ENCODE measurements at places on chromosomes 3 and 15.

DNA sequence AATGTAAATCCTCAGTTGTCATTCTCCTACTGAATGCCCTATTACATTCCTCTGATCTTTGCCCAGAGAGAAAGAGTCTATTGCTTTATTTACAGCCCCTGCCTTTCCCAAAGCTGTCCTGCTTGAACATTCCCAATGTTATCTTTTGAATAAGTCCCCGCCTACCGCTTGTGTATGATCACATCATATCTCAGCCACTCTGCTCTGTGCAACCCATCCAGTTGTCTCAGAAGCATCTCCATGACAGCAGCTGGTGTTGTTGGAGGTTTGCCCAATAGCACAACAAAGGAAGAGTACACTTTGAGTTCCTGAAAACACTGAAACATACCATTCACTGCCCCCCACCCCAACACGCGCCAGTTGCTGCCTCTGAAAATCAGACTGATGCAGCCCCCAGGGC lies 22.0 kb upstream of the FAM3D start:
- DNase-seq = no peak

GRCh38 chr15:72141171-72142084 lies 23.2 kb downstream of the SENP8 start:
- no peak for DNase-seq

GRCh38 chr3:123499322-123499721 lies 50.4 kb upstream of the ADCY5 start:
- no peak for DNase-seq

- DNase-seq = no peak
These were observed 596 bp upstream of the SGO1 start for GRCh38 chr3:20186600-20187004.

- DNase-seq = no peak
These were observed 9.5 kb upstream of the IL12A start for GRCh38 chr3:159978918-159979703.

DNA sequence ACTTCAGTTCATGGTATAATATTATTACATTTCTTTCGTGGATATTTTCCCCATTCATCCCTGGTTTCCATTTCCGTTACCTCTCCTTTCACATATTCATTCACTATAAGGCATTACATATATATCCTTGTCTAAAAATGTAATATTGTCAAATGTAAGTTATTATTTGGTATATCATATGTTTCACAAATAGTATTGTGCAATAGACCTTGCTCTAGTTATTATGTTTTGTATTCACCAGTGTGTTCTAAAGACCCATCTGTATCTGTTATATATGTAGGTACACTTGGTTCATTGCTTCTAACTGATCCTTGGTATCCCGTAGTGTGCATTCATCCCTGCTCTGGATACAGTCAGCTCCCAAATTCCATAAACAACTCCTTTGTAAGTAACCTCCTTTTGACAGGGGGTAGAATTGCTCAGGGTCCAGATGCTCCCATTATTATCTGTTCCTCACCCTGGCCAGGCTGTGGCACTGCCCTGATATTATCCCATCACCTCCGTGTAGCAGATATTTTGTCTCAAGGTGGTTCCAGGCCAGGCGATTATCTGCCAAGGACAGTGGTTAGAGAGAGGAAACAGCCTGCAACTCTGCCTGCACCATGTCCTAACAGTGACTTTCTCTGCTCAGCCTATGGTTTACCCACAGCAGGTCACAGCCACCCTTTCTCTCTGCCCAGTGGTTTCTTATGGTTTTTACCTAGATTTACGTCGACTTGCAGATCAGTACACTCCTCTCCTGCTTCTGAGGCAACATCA lies 29.2 kb downstream of the PAQR9 start:
- DNase-seq = no peak

DNA sequence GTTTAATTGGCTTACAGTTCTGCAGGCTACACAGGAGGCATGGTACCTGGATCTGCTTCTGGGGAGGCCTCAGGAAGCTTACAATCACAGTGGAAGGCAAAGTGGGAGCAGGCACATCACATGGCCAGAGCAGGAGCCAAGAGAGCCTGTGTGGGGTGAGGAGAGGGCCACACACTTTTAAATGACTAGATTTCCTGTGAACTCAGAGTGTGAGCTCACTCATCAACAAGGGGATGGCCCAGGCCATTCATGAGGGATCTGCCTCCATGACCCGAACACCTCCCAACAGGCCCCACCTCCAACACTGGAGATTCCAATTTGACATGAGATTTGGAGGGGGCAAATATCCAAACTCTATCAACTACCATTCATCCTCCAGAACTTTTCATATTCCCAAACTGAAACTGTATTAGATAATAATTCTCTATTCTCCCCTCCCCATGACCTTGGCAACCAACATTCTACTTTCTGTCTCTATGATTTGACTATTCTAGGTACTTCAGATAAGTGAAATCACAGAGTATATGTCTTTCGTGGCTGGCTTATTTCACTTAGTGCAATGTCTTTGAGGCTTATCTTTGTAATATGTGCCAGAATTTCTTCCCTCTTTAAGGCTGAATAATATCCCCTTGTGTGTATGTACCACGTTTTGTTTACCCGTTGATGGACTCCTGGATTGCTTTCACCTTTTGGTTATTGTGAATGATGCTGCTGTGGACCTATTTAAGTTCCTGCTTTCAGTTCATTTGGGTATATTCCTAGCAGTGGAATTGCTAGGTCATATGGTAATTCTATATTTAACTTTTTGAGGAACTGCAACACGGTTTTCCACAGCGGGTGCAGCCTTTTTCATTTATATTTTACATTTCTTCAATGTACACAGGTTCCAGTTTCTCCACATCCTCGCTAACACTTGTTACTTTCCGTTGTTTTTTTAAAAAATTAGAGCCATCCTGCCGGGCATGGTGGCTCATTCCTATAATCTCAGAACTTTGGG lies 43.8 kb downstream of the TKT start:
- no peak for DNase-seq

DNA sequence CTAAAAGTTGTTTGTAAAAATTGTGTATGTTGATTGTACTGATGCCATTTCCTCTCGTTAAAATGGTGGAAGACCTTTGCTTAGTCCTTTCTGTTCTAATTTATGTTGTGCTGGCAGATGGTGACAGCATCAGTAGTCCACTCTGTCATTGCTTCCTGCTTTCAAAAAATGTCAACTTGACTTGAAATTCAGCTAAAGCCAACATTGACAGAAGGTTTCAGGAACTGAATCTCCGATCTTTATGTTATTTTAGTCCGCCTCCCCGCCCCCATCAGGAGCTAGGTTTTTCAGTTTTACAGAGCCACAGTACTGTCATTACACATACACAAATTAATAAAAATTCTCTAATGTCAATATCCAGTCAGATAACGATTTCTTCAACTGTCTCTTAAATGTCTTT lies 1.5 kb downstream of the CEP63 start:
- DNase-seq = no peak

DNA sequence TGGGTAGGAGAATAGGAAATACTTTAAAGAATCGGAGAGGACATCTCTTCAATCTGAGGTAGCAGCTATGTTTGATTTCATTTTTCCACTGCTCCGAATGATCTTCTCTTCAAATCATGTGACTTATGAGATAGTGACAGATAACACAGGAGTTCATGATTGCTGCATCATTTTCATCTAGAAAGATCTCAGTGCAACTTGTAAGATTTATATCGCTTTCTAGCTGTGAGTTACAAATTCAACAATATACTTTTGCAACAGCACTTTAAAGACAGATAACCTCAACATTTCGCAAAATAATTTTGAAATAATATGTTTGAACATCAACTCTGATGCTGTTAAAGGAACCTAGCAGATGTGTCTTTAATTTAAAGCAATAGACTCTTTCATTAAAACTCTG lies 99.9 kb upstream of the CCDC80 start:
- no peak for DNase-seq

GRCh38 chr3:34881026-34881425 lies 758.3 kb upstream of the ARPP21 start:
- DNase-seq = no peak

DNA sequence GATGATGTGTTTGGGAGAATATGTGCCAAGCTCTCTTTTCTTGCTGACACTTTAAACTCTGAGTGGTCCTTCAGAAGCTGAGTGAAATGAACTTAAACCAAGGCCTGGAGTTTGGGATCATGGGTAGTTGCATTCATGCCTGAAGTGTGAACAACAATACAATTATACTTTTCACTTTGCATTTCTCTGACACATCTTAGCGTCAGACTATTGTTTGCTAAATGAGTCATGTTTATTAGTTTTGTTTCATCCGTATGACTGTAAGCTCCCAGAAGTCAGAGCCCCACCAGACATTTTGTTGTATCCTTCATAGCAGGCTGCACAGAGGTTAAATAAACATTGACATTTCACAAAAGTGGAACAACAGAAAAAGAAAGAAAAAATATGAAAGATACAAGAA lies 542.6 kb downstream of the TUSC7 start:
- DNase-seq = no peak

DNA sequence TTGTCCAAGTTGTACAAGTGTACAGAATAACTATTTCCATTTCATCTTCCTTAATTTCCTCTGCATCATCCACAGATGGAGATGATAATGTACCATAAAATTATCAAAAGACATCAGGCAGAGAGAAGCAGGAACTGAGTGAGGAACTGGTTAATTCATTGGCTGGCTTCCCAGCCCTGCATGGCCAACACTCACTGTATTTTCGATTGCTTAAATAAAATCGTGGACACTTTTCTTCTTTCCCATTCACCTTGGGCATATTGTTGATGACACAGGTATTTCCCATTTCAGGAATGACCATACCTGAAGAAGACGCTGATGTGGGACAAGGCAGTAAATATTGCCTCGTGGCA lies 144.2 kb upstream of the ABHD17C start:
- DNase-seq = no peak

GRCh38 chr3:36372534-36372935 lies 7.8 kb upstream of the STAC start:
- DNase-seq = no peak

- DNase-seq = no peak
These were observed 26.8 kb upstream of the NOX5 start for GRCh38 chr15:68987676-68988075.

DNA sequence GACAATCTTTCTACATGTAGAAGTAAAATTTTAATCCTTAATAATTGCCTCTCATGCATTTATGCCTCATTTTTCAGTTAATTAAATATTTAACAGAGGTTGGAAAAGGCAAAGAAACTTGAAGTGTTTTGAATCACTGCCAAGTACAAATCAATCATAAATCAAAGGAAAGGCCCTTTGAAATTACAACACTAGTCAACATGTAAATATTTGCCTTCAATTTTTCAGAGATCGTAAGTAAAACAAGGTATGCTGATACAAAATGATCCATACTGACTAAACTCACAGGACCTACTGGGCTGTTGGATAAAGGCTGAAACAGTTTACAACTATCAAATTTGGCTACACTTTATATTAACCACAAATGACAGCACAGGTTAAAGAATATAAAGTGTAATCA lies 33.9 kb downstream of the ZBBX start:
- no peak for DNase-seq

DNA sequence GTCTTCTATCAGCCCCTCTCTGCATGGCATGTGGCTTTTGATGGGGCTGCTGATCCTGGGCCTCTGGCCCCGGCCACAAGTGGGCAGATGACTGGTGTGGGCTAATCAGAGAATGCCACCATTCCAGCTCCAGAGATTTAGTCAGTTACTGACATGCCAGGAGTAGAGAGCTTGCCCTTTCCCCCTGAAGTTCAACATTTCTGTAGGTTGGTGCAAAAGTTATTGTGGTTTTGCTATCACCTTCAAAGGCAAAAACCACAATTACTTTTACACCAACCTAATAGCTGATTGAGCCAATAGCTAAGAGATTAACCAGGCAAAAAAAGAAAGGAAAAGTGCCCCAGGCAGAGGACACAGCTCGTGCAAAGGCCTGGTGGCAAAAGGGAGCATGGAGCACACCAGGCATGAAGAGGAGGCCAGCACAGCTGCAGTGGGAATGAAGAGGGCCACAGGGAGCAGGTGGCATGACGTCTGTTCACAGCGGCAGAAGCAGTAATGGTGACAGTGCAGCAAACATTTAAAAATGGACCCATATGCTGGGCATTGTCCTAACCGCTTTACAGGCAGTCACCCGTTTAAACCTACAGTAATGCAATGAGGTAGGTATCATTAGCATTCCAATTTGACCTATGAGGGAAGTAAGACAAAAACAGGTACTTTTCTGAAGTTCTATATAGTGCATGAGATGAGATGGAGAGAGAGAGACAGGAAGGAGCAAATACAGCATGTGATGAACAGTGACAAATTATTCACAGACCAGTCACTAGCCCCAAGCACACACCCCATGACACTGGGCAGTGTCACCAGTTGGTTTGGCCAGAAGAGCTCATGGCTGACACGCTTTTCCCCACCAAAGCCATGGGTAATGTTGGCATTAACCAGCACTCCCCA lies 373.0 kb upstream of the PROK2 start:
- no peak for DNase-seq

GRCh38 chr3:3101660-3102458 lies 8.3 kb downstream of the IL5RA start:
- DNase-seq = no peak

- DNase-seq = no peak
These were observed 861.9 kb upstream of the ARPP21 start for GRCh38 chr3:34777386-34777785.

DNA sequence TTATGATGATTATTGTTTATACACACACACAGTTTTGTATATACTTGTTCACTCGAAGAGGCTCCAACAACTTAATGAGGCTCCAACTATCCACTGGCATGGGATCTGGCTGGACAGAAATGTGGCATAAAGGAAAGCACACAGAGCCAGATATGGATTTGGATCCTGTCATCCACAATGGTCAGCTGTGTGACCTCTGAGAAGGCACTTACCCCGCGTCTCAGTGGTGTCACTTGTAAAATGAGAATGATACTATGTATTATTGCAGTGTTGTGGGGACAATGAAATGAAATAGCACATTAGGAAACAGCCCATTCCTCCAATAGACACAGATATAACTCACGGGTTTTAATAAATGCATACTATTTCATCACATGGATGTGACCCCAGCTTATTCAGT lies 42.2 kb downstream of the PDZRN3 start:
- no peak for DNase-seq

DNA sequence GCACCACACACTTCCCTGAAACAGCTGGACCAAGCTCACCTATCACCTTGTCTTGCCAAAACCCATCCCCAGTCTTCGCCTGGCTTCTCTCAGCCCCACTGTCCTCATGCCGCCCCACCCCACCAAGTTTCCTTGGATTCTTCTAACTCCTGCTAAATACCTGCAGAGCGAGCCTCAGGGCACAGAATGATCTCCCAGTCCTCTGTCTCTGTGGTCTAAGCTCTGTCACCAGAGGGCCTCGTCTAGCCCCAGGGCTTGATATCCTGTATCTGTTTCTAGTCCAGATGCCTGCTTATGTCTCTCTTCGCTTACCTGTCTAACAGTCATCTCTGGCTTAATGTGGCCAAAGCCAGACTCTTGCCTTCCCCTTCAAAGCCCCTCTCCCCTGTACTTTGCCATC lies 9.7 kb downstream of the CCDC12 start:
- DNase-seq = no peak

- no peak for DNase-seq
These were observed 336.7 kb upstream of the TRIM42 start for GRCh38 chr3:140341203-140341602.

- DNase-seq = no peak
These were observed 164.8 kb downstream of the GRM7 start for GRCh38 chr3:7025581-7026300.

All from activated CD4-positive, alpha-beta T cell treated with anti-CD3 and anti-CD28 coated beads for 4 hours (primary cell).